ENCODE measurements at places on chromosomes 11 and 22. TPM values are rescaled to one million over a fixed set of nuclear protein-coding genes. Genes with fewer than 3 reads are reported as not detected.

The OR8D1 gene
- total RNA-seq, result not detected

The KCNK7 gene
- 0.66 TPM for total RNA-seq

The UQCC3 gene
- total RNA-seq, result 4.7 TPM

The MRGPRX3 gene
- total RNA-seq, result not detected

The KRTAP5-11 gene
- total RNA-seq, result not detected

The GGTLC3 gene
- total RNA-seq, result not detected

The PDGFD gene
- not detected for total RNA-seq

The NAV2 gene
- total RNA-seq, result 0.27 TPM

The VPREB1 gene
- total RNA-seq, result not detected

The RFPL2 gene
- 0.29 TPM for total RNA-seq

The CD3D gene
- 337 TPM for total RNA-seq

- DNase-seq, result no peak
These were observed 256.7 kb upstream of the CCDC90B start for GRCh38 chr11:83542861-83543260.

DNA sequence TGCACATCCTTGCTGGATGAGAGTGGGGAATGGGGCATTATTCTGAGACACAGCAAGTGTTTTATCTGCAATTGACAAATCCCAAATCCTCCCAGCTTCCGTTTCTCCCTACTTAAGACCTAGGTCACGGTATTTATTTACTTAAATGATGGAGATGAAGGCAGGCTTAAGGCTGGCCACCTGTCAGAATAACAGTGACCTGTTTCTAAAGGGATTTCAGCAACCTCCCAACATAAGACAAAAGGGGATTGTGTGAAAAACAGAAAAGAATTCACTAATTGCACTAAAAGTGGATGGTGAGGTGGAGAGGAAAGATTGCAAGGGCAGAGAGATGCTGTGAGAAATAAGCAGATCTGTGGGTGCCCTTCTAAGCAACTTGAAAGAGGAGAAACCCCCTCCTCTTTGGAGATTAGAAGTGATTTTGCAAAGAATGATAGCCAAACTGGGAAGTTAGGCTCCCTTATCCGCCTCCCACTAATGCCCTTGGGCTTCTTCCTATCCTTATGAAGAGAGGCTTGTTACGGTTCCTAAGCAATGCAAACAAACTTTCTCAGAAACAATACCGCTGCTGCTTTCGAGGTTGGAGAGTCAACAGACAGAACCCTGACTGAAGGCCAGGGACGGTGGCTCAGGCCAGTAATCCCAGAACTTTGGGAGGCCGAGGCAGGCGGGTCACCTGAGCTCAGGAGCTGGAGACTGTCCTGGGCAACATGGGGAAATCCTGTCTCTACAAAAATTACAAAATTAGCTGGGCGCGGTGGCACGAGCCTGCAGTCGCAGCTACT lies 84.3 kb downstream of the ARL14EP start:
- no peak for DNase-seq

GRCh38 chr11:1498262-1498661 lies 11.7 kb upstream of the MOB2 start:
- DNase-seq, result no peak

GRCh38 chr11:126929179-126930061 lies 71.2 kb downstream of the KIRREL3 start:
- no peak for DNase-seq

DNA sequence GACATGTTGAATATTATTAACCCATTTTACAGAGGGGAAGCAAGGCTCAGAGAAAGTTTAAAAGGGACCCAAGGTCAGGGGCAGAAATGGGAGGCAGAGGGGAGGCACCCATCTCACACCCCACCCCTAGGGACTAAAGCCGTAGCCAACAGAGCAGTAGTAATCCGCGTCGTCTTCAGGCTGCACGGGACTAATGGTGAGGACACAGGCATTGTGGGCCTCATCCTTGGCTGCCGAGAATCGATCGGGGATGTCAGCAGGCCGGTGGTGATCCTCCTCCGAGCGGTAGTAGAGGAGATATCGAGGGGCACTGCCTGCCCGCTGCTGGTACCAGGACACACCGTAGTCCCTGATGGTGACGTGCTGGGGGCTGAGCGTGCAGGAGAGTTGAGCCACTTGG lies 1.5 kb downstream of the VPREB3 start:
- DNase-seq, result no peak

- DNase-seq, result no peak
These were observed 162.5 kb upstream of the CCDC90B start for GRCh38 chr11:83448686-83449085.

GRCh38 chr11:11078344-11079086 lies 220.7 kb upstream of the ZBED5 start:
- no peak for DNase-seq

DNA sequence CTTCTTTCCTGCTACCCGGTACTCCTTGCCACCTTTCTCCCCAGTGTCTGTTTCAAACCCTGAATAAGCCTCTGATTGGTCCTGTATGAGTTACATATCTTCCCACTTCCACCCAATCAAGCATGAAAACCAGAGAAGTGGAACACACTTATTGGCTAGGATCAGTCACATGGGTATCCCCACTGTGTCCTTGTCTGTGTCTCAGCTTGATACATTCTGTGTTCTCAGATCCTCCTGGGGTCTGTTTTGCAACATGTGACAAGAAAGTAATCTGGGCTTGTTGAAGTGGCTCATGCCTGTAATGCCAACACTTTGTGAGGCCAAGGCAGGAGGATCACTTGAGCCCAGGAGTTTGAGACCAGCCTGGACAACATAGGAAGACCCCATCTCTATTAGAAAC lies 23.9 kb downstream of the MCHR1 start:
- DNase-seq, result no peak

GRCh38 chr22:17283423-17283822 lies 64.2 kb upstream of the ADA2 start:
- DNase-seq, result no peak

- DNase-seq, result no peak
These were observed 1.3 kb downstream of the PPP1R14B start for GRCh38 chr11:64245401-64245796.

GRCh38 chr11:65156926-65157325 lies 13.1 kb upstream of the SPDYC start:
- DNase-seq, result no peak

- no peak for DNase-seq
These were observed 334.9 kb downstream of the OPCML start for GRCh38 chr11:133197425-133197824.

DNA sequence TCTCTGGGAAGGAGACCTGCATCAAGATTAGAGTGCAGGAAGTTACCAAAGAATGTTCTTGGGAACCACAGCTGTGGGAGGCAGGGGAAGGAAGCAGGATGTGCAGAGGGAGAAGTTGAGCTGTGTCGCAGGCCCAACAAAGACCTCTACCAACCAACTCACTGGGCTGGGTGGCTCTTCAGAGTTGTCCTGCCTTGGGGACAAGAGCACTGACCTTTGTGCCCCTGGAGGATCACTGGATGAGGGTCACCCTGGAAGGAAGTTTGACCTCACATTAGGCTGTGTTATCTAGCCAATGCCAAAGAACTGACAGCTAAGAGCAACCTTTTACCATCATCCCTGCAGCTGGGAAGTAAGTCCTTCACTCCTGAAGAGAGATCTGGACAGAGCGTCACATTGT lies 130.6 kb downstream of the RRAS2 start:
- no peak for DNase-seq

GRCh38 chr11:34468209-34468841 lies 29.6 kb downstream of the CAT start:
- DNase-seq, result peak; percentile 38

GRCh38 chr11:72079819-72080325 lies 470 bp downstream of the NUMA1 start:
- no peak for DNase-seq

DNA sequence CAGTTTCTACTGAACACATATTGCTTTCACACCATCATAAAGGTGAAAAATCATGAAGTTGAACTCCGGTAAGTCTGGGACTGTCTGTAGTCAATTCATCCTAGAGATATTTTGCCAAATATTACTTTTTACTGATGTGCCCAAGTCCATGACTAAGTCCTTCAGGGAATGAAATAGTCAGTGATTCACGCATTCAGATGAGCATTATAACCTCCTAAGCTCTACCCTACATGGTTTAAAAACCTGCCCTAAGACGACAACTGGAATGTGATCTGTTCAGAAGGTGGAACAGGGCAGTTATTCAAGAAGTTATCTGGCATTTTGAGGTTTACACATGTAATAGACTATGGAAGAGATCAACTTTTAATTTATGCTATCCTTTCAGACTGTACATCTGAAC lies 125.6 kb downstream of the TRPC6 start:
- DNase-seq, result no peak

DNA sequence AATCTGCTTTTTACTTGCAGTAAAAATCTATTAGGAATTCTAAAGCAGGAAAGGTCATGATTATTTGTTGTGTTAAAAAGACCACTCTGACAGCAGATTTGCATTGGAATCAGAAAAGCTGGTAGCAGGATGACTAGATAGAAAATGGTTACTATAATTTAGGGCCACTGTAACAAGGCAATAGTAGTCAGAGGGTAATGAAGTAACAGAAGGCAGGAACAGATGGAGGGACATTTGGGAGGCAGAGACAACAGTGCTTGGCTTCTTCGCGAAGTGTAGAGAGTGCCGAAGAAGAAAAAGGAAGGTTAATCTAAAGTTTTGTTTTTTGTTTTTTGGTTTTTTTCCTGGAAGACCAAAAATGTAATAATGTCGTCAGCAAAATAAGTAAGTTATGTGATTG lies 129.8 kb upstream of the SLC5A12 start:
- no peak for DNase-seq

Measured in activated naive CD4-positive, alpha-beta T cell treated with anti-CD3 and anti-CD28 coated beads, Interleukin-2, amount 50 U/mL, for 72 hours (primary cell).